ENCODE measurements at places on chromosomes 12 and 14.

GRCh38 chr14:37622231-37622923 lies 26.9 kb downstream of the TTC6 start:
- no peak for DNase-seq

GRCh38 chr14:74611650-74612349 lies at the start of gene LTBP2:
LTBP2 (minus strand) TSS chr14:74612237; CDS start chr14:74611944, 293 bp downstream.
- DNase-seq = no peak

- DNase-seq = no peak
Measured at GRCh38 chr12:46956451-46957035, 122.9 kb upstream of the PCED1B start.

DNA sequence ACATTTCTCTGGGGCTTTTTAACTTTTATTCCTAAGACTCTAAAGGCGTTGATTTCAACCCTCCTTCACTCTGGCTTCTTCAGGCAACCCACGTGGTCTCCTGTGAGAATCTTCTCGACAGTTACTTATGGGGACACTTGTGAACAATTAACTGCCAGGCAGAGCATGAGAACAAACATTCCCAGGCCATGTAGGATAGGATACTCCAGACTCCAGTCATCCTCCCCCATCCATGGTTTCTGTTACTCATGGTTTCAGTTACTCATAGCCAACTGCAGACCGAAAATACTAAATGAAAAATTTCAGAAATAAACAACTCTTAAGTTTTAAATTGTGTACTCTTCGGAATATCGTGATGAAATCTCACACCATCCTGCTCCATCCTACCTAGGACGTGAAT lies 19.5 kb downstream of the GPR68 start:
- DNase-seq = no peak

GRCh38 chr12:87467936-87468335 lies 561.3 kb downstream of the C12orf50 start:
- no peak for DNase-seq

DNA sequence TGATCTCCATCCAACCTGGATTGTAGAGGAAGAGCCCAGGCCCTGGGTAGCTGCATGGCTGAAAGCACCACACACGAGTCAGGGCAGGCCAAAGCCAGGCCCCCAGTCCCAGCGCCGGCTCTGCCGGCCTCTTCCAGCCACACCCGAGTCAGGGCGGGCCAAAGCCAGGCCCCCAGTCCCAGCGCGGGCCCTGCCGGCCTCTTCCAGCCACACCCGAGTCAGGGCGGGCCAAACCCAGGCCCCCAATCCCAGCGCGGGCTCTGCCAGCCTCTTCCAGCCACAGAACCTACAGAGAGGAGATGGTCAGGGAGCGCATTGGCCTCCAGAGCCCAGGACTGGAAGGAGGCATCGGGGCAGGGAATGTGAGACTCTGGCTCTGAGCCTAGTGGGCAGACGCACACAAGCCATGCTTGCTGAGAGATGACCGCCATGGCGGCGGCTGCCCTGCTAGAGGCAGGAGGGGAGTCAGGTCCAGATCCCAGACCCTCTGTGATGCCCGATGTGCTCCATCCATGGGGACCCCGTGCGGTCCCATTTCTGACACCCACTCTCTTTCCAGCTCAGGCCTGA lies 30.2 kb downstream of the BEGAIN start:
- DNase-seq = no peak

DNA sequence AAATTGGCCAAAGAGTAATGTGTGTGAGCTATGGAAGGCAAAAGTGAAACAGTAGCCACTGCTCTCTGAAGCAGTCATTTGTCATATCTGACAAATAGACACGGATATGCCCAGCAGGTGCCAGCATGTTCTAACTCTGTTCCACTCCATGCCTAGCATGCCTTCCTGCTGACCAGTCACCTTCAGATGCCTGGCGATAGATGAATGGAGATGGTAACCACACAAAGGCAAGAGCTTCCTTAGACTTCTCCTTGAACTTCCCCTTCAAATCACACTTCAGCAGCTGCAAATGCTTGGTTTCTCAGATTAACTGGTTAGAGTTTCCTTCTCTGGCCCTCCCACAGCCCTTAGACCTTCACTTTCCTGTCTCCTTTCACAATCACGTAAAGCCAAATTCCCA lies 429.9 kb downstream of the DAD1 start:
- peak; percentile 89 for DNase-seq

- no peak for DNase-seq
Measured at GRCh38 chr14:51750542-51750941, 98.8 kb downstream of the FRMD6 start.

DNA sequence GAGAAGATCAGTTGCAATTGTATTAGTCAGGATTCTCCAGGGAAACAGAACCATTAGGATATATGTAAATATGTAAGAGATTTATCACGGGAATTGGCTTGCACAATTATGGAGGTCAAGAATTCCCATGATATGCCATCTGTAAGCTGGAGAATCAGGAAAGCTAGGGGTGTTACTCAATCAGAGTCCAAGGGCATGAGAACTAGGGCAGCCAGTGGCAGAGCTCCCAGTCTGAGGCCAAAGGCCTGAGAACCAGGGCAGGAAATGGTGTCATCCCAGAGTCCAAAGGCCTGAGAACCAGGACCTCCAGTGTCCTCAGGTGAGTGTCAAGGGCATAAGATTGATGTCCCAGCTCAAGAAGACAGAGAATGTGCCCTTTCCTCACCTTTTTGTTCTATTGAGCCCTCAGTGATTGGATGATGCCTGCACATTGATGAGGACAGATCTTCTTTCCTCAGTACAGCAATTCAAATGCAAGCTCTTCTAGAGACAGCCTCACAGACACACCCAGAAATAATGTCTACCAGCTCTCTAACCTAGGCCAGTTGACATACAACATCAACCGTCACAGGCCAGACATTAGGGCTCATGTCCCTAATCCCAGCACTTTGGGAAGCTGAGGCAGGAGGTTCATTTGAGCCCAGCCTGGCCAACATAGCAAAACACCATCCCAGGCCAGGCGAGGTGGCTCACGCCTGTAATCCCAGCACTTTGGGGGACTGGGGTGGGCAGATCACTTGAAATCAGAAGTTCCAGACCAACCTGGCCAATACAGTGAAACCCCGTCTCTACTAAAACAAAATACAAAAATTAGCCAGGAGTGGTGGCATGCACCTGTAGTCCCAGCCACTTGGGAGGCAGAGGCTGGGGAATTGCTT lies 34.9 kb upstream of the ZNF740 start:
- no peak for DNase-seq

- DNase-seq = no peak
Measured at GRCh38 chr12:93650626-93651025, 26.5 kb upstream of the CRADD start.

DNA sequence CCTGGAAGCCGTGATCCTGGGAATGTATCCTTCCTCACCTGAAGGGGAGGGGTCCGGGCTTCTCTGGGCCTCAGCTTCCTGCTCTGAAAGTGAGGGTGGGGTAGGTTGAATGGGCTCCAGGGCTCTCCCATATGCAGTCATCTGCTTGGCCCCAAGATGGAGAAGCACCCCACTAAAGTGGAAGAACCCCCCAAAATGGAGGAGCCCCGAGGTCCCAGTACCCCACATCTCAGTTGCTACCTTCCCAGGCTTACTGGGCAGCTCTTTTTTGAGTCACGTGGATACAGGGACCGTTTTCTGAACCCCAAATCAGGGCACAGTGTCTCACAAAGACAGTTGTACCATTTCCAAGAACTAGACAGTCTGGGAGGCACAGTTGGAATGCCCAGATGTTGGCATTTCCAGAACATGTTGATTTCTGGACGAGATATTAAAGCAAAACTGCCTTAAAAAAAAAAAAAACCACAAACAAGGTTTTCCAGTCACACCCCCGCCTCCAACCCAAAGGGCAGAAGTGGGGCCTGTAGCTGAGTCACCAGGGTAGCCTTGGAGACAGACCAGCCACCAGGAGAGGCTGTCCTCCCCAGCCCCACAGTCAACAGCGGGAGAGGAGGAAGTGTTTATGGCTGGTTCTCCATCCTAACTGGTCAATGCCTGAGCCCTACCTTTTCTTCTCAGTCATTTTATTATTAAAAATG lies 12.1 kb downstream of the VASH1 start:
- peak; percentile 40 for DNase-seq

DNA sequence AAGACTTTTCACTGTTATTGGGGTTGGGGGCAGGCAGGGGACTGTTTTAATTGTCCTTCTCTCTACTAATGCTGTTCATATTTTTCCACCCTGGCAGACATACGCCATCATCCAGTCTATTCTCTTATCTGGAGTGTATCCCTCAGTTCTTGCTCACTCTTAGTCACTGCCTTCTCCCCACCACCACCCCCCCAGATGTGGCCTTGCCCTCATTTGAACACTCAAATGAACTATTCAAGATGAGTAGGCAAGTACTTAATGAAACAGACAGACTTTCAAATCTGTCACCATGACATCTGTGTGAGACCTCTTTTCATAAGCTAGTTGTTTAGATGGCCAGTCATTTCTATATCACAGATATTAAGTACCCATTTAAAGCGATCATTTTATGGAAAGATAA lies 10.1 kb downstream of the NUDT4 start:
- DNase-seq = no peak

GRCh38 chr12:113231235-113232088 lies 10.2 kb downstream of the TPCN1 start:
- no peak for DNase-seq

DNA sequence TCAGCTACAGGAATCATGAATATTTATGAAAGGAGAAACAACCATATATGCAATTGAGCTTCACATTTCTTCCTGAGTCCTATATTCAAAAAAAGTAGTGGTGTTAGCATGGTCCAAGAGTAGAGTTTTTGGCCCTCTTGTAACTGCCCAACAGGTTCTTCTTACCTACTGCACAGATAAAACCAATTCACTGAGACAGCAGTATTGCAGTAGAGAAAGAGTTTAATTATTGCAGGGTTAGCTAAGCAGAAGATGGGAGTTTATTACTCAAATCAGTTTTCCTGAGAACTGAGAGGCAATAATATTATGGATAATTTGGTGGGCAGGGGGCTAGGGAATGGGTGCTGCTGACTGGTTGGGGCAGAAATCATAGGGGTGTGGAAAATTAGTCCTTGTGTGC lies 6.5 kb upstream of the CIPC start:
- DNase-seq = no peak

DNA sequence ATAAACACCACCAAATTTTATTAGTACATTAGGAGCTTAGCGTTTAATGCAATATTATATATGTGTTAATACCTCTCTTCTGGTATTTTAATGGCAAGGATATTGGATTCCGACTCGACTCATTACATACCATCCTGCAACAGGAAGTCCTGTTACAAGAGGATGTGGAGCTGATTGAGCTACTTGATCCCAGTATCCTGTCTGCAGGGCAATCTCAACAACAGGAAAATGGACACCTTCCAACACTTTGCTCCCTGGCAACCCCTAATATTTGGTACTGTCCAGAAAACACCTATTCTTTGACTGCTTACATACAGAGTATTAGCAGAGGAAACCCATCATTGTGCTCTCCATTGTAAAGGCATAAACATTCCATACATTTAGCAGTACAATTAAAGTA lies 45.2 kb downstream of the VEZT start:
- DNase-seq = no peak

GRCh38 chr12:77102691-77103090 lies 37.3 kb upstream of the E2F7 start:
- no peak for DNase-seq

GRCh38 chr12:42299392-42300308 lies 26.2 kb downstream of the ZCRB1 start:
- DNase-seq = peak; percentile 58

- DNase-seq = no peak
Measured at GRCh38 chr12:1481906-1482305, 112.5 kb downstream of the FBXL14 start.

- no peak for DNase-seq
Measured at GRCh38 chr12:80413462-80413861, 30.6 kb upstream of the PTPRQ start.

GRCh38 chr12:50524621-50525020 lies 19.8 kb downstream of the DIP2B start:
- no peak for DNase-seq

Measured in epithelial cell of prostate (primary cell).